ENCODE measurements at places on chromosomes 13 and 19. TPM values are rescaled to one million over a fixed set of nuclear protein-coding genes. Genes with fewer than 3 reads are reported as not detected.

Gene RRAS
- 29.1 TPM for polyA plus RNA-seq

Gene LPAR2
- 4.4 TPM for polyA plus RNA-seq

Gene C13orf42
- 0.06 TPM for polyA plus RNA-seq

Gene PLIN4
- polyA plus RNA-seq: 8.8 TPM

Gene CDKN2D
- polyA plus RNA-seq: 14.4 TPM

GRCh38 chr19:29048873-29049272 is 164.1 kb downstream of the UQCRFS1 start:
- DNase-seq: no peak

- DNase-seq: peak; percentile 41
Measured at GRCh38 chr19:1624458-1624857, 19.2 kb upstream of the UQCR11 start.

- DNase-seq: no peak
Measured at GRCh38 chr19:428149-428548, 19.2 kb upstream of the C2CD4C start.

DNA sequence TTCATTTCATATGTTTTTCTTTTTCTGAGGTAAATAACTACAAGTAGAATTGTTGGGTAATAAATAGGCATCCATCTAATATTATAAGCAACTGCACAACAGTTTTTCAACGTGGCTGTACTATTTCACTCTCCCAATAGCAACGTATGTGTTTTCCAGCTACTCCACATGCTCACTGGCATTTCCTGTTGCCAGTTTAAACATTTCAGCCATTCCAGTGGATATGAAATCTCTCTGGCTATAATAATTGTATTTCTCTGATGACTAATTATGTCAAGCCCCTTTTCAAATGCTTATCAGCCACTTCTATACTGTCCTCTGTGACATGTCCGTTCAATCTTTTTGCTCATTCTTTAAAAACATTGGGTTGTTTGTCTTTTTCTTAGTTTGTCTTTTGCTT is 26.8 kb upstream of the ALOX5AP start:
- DNase-seq: no peak
